Stimulated activated CD8-positive, alpha-beta memory T cell treated with anti-CD3 and anti-CD28 coated beads, Interleukin-7, amount 100 ng/mL, for 24 hours (primary cell): ENCODE measurements at places on chromosomes 7 and 10.

GRCh38 chr7:13742811-13743210 is 246.7 kb downstream of the ETV1 start:
- no peak for DNase-seq

DNA sequence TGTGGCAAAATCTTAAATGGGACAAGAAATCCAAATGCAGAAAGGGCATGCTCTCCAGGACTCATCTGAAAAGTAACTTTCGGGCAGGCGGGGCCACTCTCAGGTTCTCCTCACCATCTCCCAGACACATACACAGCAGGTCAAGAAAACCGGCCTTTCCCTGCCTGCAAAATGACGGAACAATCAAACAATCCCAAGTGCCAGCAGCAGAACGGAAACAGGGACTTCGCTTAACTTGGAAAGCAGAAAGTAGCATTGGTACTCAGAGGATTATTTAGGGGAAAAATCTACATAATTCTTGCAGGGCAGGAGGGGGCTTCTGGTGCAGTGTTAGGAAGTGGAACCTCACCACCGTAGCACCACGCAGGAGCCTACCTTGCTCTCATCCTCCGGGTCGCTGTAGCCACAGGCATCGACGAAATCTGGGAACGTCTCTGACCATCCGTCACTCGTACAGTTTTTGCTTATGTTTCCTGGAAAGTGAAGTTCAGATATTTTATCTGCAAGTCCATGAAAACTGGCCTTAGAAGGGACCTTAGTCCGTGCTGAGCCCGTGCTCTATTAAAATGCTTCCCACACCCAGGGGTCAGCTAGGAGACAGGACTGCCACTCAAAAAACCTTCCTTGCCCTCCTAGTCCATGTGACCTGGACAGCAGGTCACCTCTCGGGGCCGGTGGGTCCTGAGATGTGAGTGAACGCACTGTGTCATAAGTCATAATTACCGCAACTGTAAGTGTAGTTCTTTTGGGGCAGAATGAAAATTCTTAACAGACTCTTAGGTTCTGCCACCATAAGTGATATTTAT is 41.1 kb downstream of the VIPR2 start:
- DNase-seq, result no peak

GRCh38 chr7:150790416-150791075 is 9.6 kb downstream of the TMEM176B start:
- no peak for DNase-seq

DNA sequence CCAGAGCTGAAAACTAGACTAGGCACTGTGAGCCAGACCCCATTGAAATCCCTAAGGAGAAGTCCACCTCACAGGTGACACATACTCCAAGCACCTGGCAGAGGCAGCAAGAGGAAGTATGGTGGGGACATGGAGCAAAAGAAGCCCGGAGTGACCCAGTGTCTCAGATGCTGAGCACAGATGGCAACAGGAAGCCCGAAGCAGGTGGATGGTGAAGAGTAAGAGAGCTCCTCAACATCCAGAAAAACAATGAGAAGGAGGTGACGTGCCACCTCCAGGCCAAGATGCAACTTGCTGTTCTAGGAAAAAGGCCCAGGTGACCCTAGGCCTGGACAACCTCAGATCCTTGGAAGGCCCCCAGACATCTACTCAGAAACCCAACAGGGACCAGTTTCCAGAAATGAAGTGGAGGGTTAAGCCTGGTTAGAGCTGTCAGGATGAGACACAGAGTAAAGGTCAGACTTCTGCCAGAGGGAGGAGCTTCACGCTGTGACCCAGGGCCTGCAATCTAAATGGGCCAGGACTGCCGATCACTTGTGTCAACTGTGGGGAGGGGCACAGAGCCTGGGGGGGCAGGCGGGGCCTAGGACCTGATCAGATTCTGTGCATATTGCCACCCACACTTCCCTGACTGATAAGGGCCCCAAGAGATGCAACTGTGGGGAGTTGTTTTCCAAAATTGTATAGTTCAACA is 2.4 kb upstream of the COBL start:
- DNase-seq, result no peak

DNA sequence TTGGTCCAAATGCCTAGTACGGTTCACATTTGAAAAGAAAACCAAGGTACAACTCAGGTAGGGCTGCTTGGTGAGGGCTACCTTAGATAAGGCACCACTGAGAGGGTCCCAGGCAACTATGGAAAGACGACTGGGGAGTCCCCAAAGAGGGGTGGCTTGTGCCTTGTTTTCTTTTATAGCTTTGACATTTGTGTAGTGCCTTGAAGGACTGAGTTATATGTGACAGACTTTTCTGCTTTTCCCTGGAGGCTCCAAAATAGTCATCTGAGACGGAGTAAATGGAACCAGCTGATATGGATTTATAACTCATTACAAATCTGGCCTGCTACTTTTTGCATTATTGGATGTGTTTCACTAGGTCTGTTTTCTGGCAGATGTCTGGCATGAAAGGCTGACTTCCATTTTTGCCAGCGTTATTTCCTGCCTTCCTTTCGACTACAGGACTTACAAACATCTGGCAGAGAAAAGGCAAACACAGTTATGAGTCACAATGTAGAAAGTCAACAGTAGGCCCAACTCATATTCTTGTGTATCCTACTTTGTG is 88.2 kb upstream of the IMMP2L start:
- DNase-seq, result no peak

- DNase-seq, result no peak
Measured at GRCh38 chr7:115297656-115298055, 375.8 kb downstream of the MDFIC start.

DNA sequence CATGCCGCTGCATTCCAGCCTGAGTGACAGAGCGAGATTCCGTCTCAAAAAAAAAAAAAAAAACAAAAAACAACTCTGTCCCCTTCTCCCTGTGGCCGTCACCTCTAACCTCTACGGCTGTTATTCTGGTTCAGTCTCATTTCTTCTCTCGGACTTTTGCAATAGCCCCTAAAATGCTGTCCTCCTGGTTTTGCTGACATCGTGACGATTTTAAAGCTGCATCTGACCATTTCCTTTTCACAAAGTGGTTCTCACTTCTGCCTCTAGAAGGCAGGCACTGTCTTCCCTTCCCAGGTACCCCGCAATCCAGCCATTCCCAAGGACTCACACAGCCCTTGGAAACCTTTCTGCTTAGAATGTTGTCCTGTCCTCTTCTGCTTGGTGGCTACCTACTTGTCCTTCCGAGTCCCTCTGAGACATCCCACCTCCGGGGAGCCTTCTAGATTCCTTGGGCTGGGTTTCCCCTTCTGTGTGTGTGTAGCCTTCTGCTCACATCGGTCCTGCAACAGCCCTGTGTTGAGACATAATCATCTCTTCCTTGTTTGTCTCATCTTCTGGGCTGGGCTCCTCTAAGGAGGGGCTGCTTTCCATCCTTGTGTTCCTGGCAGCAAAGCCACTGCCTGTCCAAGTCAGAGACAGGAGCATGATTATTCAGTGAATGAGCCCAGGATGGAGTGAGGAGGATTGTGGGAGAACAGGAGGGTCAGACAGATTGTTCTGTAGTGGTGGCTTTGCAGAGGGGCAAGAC is 83.1 kb downstream of the GRK5 start:
- no peak for DNase-seq

DNA sequence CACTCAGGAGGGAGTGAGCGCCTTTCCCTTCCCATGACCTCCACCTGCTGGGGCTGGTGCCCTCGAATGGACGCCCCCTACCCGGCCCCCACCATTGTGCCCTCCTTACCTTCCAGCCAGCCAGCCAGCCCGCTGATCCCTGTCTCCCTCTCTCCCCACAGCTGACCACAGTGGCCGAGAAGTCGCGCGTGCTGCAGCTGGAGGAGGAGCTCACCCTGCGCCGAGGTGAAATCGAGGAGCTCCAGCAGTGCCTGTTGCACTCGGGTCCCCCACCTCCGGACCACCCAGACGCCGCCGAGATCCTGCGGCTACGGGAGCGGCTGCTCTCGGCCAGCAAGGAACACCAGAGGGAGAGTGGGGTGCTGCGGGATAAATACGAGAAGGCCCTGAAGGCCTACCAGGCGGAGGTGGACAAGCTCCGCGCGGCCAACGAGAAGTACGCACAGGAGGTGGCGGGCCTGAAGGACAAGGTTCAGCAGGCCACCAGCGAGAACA is 77.9 kb upstream of the GTF2IRD1 start:
- DNase-seq, result no peak

DNA sequence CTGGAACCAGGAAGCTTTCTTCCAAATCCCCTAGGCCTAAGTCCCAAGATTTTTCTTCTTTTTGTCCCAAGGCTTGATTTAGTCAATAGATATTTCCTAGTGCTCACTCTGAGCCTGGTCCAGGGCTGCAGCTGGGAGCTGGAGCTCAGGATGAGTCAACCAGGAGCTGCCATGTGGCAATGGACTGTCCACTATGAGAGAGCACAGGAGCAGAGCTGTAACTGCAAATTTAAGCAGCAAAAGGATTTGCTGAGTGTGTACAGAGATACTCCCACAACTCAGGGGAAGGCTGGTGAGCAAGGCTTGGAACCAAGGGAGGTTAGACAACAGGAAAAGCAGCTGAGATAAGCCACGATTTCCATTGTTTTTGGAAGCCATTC is 92.1 kb upstream of the CXCL12 start:
- no peak for DNase-seq

DNA sequence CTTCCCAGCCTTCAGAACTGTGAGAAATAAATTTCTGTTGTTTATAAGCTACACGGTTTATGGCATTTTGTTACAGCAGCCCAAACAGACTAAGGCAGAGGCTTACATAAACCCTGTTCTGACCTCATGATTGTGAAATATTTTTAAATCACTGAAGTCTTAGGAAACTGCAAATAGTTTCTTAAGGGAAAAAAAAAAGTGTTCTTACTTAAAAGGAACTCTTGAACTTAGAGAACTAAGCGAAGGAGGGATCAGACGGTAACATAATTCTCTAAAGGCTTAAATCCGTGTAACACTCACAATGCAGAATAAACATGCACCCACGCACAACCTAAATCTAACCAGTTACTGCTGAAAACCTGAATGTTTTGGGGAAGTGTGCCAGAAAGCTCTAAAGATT is 749.1 kb upstream of the LRRTM3 start:
- DNase-seq, result no peak

GRCh38 chr10:131700506-131700905 is 200.3 kb upstream of the PPP2R2D start:
- no peak for DNase-seq

DNA sequence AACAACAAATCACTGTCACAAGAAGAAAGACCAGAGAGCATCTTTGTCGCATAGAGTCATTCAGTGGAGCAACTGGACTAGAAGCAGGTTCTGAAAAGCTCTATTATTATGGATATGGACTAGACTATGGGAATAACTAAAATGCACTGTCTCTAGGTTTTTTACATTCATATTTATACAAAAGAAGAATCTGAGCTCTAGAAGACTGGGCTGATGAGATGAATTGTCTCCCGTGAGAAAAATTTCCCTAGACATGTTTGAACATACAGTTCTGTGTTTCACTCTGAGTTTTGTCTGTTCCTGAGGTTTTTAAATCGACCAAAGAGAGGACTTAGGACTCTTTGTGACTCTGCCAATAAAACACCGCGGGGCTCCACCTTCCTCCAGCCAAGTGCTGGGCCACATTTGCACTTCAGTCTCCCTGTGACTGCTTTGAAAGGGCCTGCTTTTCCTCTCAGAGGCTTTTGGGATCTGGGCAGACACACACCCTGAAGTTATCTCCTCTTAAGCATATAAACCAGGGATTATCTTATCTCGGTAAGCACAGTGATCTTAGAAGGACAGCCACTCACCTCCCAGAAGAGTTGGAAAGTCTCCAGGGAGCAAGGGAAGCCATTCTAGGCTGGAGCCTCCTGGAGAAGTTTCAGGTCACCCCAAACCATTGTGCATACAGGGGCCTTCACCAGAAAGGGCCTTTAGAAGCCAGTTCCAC is 101.0 kb upstream of the JCAD start:
- DNase-seq, result no peak

DNA sequence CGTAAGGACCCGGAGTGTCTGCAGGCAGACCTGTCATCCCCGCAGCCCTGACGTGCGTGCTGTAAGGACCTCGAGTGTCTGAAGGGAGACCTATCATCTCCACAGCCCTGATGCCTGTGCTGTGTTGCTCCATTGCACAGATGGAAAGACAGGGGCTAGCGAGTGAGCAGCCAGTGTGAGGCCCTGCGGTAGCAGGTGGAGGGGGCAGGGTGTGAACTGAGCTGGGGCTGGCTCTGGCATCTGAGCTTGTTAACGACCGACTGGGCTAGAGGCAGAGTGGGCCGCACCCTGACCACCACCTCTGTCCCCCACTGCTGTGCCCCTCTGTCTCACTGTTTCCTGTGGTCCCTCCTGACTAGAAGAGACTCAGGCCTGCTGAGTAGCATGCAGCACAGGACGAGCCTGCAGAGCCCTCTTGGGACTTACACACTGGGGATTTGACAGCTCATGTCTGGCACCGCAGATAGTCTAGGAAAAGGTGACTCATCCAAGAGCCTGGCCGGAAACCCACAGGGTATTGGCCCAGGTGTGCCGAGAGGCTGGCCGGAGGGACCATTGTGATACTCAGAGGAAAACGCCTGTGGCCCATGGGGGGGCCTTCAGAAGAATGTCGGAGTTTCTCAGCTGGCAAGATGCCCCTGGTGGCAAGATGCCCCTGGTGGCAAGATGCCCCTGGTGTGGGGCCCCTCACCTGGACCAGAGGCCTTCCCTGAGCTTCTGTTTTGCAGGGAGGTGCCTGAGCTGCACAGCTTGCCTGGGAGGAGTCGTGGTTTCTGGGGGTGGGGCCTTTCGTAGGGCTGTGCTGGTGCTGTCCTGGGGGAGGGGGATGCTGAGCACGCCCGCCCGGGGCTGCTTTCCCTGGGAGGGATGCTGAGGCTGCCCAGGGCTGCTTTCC is 34.3 kb downstream of the INPP5A start:
- peak; percentile 21 for DNase-seq

DNA sequence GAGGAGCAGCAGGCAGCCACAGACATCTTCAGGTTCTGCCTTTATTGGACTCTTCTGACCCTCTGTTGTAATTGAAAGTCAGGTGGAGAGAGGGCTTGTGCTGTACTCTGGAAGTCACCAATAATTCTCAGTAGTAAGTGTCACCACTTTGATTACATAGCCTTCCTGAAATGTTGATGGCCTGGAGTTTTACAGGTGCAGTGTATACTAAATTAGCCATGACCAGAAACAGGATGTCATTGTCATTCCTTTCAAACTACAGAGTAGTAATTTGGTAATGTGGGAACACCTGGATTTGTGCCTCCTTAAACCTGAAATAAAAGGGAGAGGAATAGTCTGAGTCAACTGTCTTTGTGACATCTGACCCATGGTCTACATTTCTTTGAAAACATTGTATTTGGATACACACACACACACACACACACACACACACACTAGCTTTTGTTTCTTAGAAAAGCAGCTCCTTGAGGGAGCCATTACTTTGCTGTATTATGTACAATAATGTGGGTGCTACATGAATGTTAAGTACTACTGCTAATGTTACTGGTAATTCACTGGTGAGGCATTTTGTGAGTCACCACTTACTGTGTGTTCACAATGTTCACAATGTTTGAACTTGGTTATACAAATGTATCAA is 19.6 kb downstream of the ARL4A start:
- no peak for DNase-seq
